ENCODE measurements at places on chromosomes 3 and 15.
A peak's percentile ranks its signal among the peaks of the same experiment; 100 is the strongest.

DNA sequence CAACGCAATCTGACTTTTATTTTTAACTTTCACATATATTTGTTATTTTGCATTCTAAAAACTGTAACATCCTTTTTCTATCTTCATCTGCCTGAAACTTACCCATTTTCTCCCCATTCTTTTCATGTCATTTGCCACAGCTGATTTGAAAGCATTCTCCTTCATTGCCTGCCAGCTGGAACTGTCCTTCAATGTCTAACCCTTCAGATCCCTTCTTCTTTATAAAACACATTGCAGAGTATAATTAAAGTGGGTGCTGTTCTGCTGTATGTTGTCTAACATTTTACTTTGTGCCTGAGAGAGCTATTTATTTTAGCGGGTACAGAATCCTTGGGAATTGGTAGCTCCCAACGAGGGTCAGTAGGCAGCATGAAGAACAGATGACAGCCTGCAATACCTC is 827.4 kb downstream of the IGSF11 start:
- no peak for DNase-seq

GRCh38 chr15:97521381-97522285 is 438.9 kb upstream of the ARRDC4 start:
- DNase-seq, result no peak

- DNase-seq, result no peak
Observed at GRCh38 chr3:78794431-78794830, 973.4 kb downstream of the ROBO1 start.

DNA sequence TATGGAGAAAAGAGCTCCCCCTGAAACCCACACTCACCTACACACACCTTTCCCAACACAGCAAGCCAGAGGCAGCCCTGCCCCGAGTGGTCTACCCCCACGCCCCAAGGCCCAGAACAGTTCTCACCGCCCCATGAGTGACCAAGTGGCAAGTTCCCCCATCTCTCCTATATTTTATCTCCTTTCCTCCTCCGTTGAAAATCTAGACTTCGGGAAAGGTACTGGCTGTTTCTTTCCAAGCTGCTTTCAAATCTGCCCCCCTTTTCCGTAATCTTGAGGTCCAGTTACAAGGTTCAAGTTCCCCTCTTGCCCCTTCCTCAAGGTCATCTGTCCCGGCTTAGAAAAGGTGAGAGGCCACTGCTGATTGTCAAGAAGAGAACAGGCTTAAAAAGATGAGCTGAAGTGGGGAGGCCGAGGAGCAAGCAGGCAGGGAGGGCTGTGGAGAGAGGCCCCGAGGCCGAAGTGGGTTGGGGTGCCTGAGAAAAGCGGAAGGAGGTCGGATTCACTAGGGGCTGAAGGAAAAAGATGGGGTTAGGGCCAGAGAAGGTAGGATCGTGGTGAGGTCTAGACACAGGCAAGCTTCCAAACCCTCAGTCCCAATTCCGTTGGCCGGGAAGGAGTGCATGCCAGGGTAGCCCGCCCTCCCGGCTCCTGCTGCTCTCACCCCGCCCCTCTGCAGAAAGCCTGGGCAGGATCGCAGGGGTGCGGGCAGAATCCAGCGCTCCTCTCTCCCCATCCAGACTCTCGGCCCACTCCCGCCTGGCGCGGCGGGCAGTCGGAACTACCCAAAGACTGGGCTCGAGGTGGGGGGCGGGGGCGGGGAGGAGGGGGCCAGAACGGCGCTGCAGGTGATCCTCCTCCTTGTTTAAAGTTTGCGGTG is 1.7 kb downstream of the SEMA5B start:
- DNase-seq, result peak; percentile 20

- no peak for DNase-seq
Observed at GRCh38 chr3:11794927-11795326, 51.8 kb downstream of the TAMM41 start.

DNA sequence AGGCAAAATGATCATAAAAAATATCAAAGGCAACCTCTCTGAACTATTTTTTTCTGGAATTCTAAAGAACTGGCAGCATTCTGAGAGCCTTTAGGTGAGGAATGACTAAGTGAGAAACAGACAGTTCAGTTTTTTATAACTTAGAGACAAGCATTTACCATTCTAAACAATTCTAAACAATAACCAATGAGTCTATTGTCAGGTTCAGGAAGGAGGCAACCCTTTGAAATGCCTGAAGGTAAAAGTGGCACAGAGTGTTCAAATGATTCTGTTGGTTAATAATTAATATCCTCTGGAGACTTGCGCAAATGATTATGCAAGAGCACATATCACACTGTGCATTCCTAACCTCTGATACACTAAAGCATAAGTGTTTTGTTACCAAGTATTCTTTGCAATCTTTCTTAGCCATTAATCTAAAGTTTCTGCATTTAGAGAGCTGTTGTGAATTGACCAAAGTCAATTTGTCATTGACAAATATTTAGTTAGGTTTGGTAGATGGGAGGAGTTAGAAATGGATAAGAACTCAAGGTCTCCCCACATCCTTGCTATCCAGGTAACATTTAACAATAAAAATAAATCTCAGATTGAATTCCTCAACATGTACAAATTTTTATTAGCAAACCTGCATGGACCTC is 9.2 kb upstream of the TGFBR2 start:
- no peak for DNase-seq

- DNase-seq, result no peak
Observed at GRCh38 chr15:49831206-49831965, 210.5 kb downstream of the DTWD1 start.

DNA sequence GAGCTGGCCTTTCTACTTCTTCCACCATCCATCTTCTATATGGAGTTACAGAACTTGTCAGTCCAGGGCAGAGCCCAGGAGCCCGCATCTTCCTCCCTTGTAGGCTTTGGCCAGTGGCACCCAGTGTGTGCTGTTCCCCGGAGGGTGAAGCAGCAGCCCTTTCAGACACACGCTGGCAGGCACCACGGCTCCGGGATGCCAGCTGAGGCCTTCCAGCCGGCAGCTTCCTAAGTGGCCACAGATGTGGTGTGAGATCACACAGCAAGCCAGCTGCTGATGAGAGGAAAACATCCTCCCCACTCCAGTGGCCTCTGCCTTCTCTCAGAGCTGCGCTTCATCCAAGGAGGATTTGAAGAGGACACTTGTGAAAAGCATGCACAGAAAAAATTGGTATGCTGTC is 24.1 kb downstream of the CRABP1 start:
- DNase-seq, result no peak

DNA sequence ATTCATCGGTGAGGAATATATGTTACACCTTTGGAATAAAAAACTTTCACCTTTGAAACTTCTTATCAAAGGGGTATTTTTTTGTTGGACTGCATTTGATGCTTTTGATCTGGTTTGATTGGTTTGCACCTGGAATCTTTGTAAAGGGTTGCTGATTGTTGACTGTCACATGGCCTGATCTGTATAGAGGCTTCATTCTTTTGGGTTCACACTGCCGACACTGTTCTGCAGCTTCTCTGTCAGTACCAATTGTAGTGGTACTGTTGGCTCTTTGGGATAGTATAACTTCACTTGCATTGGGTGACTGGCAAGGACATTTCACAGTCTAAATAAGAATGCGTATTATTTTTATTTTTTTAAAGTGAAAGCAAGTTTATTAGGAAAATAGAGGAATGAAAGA is 155.7 kb downstream of the DOCK3 start:
- DNase-seq, result no peak

DNA sequence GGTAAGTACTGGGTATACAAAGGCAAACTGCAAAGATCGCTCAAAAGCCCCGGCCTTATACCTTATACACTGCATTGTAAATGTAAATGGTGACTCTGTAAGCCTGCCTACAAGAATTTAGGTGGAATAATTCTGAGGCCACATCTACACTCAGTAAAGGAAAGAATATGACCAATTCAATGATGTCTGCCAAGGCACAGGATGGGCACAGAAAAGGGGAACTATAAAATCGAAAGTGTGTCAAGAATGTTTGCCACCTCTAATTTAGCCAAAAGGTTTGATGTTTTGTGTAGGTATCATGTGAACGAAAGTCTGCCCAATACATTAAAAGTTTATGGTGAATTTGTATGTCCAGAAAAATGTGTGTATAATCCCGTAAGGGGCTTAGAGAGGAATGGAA is 96.1 kb downstream of the FOXP1 start:
- no peak for DNase-seq

DNA sequence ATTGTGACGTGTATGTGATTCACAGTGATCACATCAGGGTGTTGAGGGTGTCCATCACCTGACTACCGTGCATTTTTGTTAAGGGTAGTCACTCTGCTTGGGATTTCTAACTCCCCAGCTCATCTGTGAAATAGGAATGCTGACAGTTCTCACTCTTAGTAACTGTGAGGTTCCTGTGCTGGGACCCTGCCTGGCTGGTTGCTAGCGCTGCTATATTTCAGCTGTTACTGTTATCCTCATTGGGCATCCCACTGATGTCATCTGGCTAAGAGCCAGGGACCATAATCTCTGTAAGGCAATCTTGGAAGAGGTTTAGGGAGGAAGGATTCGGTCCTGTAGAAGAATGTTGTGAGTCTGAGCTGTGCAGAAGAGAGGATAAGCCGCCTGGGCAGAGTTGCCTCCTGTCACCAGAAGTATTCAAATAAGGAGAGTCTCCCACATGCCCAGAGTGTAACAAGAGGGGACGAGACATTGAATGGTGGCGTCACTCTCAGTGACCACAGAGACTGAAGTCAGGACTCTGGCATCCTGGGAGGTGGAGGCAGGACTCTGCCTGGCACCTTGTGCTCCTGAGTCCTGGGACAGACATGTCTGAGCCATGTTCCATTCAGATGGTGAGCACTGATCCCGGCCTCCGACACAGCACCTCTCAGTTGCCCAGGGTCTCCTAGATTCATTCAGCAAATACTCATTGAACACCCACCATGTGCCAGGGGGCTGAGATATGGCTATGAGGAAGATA is 52.2 kb downstream of the FBLN2 start:
- DNase-seq, result no peak

DNA sequence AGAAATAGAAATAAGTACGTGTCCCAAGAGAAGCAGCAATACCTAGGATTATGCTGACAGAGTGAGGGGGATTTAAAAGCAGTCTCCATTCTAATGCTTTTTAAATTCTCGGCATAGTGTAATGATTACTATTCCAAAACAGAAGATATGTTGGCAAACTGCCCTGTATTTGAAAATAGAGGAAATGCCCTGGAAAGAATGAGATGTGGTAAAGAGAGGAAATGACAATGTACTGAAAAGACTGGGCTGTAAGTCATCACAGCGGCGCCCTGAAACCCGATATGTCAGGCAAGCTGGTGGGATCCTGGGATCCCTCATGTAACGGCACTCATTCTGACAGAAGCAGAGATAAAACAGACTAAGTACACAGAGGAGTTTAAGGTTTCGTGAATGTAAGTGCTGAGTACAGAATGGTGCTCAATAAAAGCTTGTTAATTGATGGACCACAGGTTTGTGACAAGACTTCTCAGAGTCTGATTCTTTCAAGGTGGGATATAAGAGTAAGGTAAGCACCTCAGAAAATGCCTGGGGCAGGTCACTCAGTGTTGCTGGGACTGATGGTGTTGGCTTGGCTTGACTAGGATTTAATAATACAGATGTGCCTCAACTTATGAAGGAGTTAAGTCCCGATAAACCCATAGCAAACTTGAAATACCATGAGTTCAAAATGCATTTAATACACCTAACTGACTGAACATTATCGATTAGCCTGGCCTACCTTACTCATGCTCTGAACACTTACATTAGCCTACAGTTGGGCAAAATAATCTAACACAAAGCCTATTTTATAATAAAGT is 91.4 kb downstream of the NFKBIZ start:
- no peak for DNase-seq

GRCh38 chr3:5520237-5520636 is 332.7 kb downstream of the EDEM1 start:
- DNase-seq, result no peak

- DNase-seq, result no peak
Observed at GRCh38 chr3:118968111-118968510, 66.5 kb downstream of the IGSF11 start.

DNA sequence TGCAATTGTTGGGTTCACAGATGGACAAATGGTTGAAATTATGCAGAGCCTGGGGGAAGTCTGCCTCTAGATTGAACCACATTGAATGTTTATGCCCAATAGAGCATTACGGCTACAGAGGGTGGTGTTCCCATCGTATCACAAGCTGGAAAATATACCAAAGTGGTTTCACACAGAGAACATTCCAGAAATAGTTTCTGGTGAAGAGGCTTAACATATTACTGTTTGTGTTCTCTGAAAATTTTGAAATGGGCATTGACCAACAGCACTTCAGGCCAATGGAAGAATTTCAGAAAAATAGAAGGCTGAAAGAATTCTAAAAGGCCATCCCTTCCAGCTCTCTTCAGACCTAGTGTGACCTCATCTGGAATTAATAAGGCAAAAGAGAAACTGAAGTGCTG is 203.9 kb downstream of the NEK10 start:
- DNase-seq, result no peak

DNA sequence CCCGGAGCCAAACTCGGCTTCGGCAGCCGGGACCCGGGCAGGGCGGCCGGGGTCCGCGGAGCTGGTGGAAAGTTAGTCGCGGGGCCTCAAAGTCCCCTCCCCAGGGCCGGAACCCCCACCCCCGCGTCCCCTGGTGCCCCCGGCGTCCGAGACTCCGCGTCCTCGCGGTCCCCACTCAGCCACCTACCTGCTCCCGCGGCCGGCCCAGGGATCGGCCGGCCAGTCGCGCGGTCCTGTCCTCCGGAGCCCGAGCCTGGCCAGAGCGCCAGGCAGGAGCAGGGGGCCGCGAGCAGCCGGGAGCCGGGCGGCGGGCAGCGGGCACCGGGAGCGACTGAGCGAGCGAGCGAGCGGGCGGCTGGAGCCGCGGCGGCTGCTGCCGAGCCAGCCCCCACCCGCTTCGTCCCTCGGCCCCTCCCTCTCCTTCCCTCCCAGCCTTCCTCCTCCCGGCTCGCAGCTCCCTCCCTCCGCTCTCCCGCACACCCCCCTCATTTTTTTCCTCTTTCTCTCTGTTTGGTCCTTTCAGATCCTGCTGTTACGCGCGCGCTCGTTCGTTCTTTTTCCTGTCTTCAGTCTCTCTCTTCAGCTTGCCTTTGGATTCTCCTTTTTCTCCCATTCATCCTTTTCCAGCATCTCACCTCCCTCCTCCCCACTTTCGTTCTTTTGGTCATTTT is at the start of gene MEGF11:
TSS of gene MEGF11 (minus strand) at position 333 of the 671 bp plus-strand sequence. CDS start 125,347 bp downstream, outside the sequence.
- DNase-seq, result peak; percentile 61

DNA sequence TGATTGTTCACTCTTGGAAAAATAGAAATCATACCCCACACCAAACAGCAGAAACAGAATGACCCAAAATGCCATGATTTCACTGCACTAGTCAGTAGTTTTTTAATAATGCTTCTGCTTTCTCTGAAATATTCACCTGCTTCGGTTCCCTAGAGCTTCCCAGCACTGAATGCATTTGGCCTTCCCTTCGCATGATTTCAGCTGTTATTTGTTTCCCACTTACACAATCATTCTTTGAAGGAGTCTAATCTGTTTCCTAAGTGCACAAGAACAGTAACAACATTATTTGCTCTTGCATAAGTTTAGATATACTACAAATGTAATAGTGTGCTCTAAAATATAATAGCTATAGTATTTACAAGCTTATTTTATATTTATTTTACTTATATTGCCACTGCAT is 178.7 kb downstream of the STAC start:
- DNase-seq, result no peak

DNA sequence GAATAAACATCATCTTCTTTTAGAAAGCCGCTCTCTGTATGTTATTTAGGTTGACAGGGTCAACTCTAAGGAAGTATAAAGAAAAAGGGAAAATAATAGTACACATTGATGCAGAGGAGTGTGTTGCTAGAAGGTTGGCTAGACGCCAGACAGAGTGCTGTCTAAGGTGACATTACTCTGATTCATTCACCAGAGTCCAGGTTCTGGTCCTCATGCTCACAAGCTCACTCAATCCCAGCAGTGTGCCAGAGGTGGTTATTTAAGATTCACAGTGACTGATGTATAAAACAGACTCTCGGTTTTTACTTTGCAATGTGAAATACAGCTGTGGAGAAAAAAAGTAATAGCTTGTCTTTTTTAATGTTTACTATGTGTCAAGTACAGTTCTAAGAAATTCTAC is 1.7 kb downstream of the CFAP44 start:
- DNase-seq, result peak; percentile 1
